ENCODE measurements at places on chromosomes 4 and X.

DNA sequence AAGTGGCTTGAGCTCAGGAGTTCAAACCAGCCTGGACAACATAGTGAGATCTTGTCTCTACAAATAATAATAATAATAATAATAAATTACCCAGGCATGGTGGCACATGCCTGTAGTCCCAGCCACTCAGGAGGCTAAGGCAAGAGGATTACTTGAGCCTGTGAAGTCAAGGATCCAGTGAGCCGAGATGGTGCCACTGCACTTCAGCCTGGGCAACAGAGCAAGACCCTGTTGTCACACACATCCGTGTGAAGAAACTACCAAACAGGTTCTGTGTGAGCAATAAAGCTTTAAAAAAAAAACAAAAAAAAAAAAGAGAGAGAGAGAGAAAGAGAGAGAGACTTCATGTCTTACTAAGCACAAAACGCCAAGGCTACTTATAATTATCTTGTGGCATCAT is 42.5 kb downstream of the ANOS1 start:
- DNase-seq: no peak

- DNase-seq: no peak
Measured at GRCh38 chr4:42747971-42748370, 91.1 kb upstream of the ATP8A1 start.

DNA sequence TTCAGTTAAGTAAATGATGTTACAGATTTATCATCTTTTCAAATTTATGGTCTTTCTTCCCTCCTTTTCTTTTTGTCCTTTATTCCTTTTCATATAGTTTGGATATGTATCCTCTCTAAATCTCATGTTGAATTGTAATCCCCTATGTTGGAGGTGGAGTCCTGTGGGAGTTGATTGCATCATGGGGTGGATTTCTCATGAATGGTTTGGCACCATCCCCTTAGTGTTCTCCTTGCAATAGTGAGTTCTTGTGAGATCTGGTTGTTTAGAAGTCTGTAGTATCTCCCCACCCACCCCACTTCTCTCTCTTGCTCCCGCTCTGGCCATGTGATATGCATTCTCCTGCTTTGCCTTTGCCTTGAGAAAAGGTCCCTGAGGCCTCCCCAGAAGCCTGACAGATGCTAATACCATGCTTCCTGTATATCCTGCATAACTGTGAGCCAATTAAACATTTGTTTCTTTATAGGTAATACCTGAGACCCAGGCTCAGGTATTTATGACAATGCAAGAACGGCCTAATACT is 236.7 kb downstream of the PRDM5 start:
- no peak for DNase-seq

GRCh38 chr4:96164814-96165351 is 325.0 kb downstream of the PDHA2 start:
- DNase-seq: peak; percentile 96

- no peak for DNase-seq
Measured at GRCh38 chr4:91127831-91128230, 1000.6 kb downstream of the CCSER1 start.

GRCh38 chr4:16617011-16617410 is 281.4 kb downstream of the LDB2 start:
- no peak for DNase-seq
